ENCODE measurements at places on chromosomes 12 and 14.

- DNase-seq, result no peak
Observed at GRCh38 chr14:40629144-40629543, 977.5 kb upstream of the LRFN5 start.

- DNase-seq, result no peak
Observed at GRCh38 chr12:51911307-51911706, 4.0 kb downstream of the ACVRL1 start.

DNA sequence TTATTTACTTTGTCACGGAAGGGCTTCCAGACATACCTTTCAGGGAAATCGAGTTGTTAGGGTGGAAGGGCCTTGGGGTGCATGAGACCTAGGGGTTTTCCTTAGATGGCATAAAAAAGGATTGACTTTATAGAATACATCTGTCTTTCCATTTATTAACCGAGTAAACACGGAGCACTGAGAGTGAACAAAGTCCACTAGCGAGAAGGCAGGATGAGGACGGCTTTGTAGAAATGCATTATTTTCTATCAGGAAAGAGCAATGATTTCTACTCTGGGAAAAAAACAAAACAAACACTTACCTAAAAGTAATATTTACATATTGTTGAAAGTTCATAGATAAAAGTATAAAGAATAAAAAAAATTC is 91.8 kb downstream of the RCOR1 start:
- no peak for DNase-seq

GRCh38 chr12:78118036-78118435 is 287.3 kb downstream of the NAV3 start:
- DNase-seq, result no peak

DNA sequence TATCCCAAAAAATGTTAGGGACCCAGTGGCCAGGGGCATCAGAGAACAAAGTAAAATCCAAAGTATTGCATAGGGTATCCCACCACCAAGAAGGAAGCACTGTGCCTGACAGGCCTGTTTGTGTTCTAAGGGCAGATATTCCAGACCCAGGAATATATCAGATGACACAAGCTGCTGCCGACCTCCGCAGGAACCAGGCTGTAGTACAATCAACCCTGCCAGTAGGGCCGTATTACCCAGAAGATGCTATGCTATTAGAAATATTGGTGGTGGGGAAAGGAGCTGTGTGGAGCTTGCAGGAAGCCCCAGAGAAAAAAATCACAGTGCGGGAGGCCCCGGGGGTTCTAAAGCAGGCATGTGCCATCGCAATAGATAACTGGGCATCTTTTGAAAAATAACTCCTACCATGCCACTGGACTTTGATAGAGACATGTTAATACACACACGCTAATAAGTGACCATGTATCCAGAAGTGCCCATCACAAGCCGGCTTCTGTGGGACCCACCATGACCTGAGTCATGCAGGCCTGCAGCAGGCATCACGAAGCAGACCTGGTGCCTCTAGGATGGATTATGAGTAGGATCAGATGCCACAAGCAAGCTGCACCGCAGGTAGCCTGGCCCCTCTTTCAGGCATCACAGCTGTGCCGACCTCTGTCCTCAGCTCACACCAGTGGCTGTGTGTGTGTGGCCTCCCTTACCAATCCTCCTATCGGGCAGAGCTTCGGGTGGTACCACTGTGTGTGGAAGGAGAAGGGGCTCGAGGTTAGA is 242.7 kb downstream of the BCL11B start:
- no peak for DNase-seq

DNA sequence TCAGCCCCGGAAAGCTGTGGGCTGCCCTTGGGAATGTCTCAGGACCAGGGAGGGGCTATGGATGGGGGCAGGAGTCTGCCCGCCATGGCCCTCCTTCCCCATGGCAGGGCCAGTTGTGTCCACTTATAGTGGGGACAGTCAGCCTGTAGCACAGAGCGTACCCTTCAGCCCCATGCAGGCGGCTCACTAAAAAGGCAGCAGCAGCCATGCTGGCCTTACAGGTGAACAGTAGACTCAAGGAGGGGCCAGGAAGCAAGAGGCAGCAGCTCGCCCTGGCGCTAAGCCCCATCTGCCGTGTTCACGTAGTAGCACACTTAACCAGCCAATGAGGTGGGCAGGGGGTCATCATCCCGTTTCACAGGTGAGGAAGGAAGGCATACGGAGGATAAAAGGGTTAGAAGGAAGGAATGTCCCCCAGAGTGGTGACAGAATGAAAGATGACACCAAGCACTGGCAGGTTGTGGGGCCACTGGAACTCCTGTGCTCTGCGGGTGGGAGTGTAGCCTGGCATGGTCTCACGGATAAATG is 52.7 kb downstream of the FAM222A start:
- DNase-seq, result no peak

GRCh38 chr14:58082011-58082410 is 70.0 kb downstream of the ARMH4 start:
- DNase-seq, result no peak

- DNase-seq, result no peak
Observed at GRCh38 chr14:103084021-103084919, at the start of gene LBHD2. Gene LBHD2 (plus strand): TSS chr14:103084210. CDS start chr14:103086013, 1,803 bp downstream.

- no peak for DNase-seq
Observed at GRCh38 chr12:26937443-26937862, 328 bp downstream of the INTS13 start.

- no peak for DNase-seq
Observed at GRCh38 chr12:96442906-96443305, 42.7 kb upstream of the CDK17 start.

- DNase-seq, result no peak
Observed at GRCh38 chr12:13061377-13061776, 17.2 kb downstream of the FAM234B start.

DNA sequence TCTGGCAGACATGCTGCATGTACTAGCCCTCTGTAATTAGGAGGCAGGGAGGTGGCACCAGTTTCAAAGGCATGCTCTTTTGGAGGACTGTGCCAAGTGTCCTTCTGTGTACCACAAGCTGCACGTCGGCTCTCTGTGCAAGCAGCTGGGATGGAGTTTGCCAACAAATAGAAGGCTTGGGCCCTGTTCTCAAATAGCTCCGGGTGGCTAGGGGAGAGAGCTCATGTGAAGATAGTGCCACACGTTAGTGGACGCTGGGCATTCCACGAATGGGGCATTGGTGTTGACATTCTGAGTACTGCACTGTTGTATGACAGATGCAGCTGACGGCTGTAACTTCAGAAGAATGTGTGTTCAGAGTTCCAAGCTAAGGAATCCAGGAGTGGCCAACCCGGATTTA is 4.4 kb downstream of the AACS start:
- no peak for DNase-seq

- no peak for DNase-seq
Observed at GRCh38 chr12:67523538-67523937, 125.0 kb upstream of the DYRK2 start.

- no peak for DNase-seq
Observed at GRCh38 chr14:71933001-71933587, 865 bp downstream of the RGS6 start.

DNA sequence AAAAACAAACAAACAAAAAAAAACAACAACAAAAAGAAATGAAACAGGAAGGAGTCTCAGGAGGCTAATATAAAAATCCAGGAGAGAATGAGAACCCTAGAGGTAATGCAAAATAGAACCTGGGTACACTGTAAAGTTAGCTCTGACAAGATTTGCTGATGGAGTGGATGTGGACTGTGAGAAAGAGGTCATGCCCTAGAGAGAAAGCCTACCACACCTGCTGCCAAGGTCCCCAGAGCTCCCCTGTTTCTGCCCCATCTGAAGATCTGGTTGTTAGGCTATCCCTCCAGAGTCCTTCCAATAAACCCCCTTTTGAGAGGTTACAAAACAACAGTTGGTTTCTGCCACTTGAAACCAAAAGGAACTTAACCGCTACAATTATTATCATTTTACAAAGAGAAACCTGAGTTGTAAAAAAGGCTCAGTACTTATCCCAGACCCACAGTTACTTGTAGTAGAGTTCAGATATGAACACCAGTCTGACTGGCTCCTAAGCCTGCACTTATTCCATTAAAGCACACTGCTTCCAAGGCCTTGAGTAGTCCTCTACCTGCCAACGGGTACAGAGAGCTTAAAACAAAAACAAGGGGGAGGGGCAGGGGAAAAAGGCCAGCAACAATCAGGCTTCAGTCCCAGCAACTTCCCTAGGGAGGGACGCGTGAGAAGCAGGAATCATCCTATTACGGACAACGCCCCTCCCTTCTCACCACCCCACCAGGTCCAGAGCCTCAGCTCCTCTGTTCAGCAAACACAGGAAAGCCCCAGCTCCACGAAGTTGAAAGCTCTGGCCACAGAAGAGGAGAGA is 27.7 kb downstream of the PPP1R13B start:
- DNase-seq, result no peak

DNA sequence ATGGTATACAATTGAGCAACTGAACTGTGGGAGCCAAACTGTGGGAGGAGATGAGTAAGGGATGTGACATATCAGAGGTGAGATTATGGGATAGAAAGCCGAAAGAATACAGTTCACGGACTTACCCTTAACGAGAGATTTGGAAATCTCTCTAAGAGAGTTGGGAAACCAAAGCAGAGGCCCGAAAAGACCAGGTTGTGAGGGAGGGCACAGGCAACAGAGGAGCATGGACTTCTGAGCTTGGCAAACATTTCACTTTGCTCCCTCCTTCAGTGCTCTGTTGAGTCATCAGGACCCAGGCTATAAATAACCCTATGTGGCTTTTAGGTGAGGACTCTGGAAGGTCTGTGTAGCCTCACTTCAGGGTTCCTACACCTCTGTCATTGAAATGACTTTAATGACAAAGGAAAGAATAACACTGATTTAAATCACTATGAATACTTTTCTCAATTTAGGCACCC is 120.6 kb downstream of the TGFB3 start:
- DNase-seq, result no peak

DNA sequence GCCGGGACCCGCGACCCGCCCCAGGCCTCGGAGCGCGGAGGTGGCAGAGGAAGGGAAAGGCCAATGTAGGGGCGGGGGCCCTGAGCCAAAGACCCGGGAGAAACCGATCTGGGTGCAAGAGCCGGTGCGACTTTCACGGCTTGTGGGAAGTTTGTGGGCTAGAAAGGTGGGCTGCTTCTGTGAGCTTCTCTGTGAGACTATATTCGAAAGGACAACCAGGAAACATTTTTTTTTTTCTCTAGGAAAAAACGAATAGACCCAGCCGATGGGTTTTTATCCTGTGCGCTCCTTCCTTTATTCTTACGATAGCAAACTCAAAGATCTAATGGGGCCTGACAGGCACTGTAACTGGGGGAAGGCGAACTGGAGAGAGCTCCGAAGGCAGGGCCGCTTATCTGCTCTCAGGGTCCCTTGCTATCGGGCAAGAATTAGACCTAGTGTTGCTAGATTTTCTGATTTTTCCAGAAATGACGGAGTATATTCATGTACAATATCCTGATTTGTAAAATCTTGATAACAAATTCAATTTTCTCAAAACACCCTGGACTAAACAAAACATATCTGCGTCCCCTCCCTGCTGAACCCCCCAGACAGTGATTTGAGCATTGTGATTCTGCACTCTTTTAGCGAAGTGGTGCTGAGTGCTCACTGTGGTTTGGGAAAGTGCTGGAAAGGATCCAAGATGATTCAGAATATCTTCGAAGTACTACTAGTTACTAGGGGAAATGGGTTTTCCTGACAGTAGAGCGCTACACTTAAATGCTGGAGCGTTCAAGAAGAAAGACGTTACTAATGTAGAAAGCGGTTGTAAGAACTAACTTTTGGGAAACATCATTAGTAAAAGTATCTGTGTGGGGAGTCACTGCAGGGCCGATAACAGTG is 563 bp upstream of the STXBP6 start:
- no peak for DNase-seq

DNA sequence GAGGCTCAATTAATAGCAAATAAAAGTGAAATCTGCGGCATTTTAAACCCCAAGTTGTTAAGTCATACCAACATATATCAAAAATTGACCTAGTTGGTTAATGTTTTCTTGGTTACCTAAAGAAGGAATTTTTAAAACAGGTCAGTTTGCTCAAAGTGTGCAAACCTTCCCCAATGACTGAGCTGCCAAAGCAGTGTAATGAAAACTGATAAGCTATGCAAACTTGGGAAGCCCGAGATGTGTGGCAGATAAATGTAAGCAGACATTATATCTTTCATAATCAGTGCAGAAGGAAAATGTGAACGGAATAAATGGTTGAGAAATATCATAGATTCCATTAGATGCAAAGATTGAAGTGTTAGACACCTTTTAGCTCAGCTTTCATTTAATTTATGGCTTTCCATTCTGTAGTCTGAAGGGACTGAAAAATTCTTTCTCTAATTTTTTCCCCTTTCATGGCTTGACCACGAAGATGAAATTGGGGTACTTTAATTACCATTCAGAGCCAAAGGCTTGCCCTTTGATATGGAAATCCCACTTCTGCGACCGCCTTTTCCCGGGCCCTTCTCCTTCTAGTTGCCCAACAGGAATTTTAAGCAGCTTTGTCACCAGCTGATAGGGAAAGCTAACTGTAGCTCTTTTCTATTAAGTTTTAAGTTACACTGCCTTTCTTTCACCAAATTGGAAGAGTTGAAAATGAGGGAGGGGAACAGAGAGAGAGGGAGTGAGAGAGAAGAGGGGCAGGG is 306.6 kb upstream of the SOX5 start:
- DNase-seq, result no peak

DNA sequence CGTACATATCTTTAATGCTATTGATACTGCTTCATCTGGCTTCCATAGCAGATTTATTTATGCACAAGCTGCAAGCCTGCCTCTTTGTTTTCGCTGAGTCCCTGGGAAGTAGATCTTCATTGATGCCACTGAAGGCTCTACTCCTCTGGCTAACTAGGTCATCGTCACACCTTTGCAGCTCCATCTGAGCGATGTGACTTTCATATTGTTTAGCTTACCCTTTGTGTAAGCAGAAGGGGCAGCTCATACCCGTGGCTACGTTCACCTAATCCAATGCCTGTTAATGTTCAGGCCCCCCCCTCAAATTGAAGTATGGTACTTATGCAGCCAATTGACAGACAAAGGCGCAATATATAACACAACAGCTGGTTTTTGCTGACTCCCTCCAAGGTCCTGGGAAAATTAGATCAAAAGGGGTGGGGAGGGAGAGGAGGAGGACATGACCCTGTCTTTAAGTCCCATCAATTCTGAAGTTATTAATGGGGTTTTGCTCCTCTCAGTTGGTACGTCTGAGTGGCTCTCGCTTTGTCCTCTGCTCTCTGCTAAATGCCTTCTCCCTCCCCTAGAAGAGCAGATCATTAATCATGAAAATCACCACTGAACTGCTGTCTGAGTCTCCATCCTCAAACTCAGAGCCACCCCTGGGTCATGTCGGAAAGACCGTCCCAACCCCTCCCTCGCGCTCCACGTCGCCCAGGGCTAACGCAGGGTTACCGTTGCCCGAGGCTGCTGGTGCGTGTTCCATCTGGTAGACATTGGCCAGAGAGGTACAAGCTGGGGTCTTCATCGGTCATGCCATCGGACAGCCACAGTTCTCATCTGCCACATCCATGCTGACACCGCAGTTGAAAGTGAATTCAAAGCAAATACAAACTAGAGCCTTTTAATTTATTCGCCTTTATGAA is 128.8 kb downstream of the ADGRD1 start:
- no peak for DNase-seq

DNA sequence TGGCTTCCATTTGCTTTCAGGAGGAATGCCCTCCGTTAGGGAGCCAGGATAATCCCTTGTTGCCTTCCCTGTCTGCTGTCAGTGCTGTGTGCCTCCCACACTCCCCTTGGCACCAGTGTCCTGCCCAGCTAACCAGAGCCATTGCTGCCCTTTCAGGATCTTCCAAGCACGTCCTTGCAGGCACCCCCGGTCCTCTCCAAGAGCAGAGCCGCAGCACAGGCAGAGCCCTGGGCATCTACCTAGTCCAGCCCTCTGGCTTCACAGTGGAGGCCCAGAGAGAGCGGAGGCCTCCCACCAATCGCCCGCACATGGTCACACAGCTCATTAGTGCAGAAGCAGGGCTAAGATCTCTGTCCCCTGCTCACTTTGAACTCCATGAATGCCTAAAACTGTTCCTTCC is 39.0 kb upstream of the TSPAN9 start:
- no peak for DNase-seq
